Activated CD8-positive, alpha-beta T cell treated with anti-CD3 and anti-CD28 coated beads for 36 hours (primary cell): ENCODE measurements at places on chromosomes 5 and 9. TPM values are rescaled to one million over a fixed set of nuclear protein-coding genes. Genes with fewer than 3 reads are reported as not detected.
A peak's percentile ranks its signal among the peaks of the same experiment; 100 is the strongest.

The KIF20A gene
- 50.7 TPM for total RNA-seq

DNA sequence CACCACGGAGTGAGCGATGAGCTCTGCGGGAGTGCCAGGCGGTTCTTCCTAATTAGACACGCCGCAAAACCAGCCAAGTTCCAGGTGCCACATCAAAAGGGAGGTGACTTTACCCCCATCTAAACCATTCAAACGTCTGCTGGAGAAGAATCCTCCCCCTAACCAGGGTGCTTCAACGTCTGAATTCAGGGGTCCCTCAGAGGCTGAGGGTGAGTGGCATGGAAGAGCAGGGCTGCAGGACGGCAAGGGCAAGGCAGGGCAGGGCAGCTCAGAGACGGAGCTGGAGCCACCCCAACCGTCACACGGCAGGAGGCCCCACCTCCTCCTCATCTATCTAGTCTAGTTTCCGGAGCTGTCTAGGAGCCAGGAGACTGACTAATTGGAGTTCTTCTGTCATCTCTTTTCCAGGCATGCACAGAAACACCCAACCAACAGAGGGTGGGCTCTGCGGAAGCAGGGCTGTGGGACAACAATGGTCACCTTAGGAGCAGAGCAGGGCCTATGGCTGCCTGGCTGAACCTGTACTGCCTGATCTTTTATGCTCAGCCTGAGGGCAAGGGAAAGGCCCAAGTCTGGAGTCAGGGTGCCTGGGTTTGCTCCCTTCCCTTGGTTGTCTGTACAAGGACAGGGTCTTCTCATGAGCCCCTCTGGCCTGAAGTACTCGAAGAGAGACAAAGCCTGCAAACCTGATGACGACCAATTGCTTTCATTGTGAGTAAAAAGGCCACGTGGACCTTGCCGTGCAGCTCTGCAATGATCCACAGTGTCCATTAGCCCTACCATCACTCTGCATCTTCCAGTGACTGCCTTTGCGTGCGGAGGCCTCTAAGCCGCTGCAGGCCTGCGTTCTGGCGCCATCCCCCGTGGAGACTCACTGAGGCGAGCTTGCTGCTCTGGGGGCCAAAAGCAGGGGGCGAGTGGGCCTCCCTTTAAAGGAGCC is 81.0 kb upstream of the SLC25A51 start:
- H3K27ac ChIP-seq, result no peak overlapping the region
- H3K4me3 ChIP-seq, result no peak overlapping the region
- no peaks in the 10 kb centered on the region for H3K27me3 ChIP-seq
- DNase-seq, result no peak
- no peaks in the 10 kb centered on the region for H3K36me3 ChIP-seq
- peaks cover 3% of the 10 kb centered on the region for H3K4me1 ChIP-seq

GRCh38 chr9:6014670-6015270 is 654 bp downstream of the RANBP6 start:
- H3K27ac ChIP-seq, result peak overlapping the region; percentile 97
- H3K27me3 ChIP-seq, result no peaks in the 10 kb centered on the region
- peaks cover 39% of the 10 kb centered on the region for H3K36me3 ChIP-seq
- peaks cover 37% of the 10 kb centered on the region for H3K4me1 ChIP-seq
- DNase-seq, result peak; percentile 26

The SLC25A2 gene
- 0.25 TPM for total RNA-seq

DNA sequence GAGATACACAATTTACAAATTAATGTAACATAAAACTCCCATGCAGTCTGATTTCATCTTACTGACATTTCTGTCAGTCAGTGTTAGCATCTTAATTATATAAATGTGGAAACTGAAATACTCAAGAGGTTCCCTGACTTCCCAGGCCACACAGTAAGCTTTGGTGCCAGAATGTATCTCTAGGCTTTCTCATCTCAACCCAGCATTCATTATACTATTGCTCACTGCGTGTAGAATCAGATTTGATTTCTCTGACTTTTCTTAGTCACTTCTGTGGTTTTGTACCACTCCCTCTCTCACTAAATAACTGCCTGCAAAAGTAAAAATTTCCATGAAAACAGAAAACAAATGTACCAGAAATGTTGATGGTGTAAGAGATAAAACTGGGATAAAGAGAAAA is 31.7 kb upstream of the CDKN2B start:
- H3K4me1 ChIP-seq, result peaks cover 26% of the 10 kb centered on the region
- H3K36me3 ChIP-seq, result no peaks in the 10 kb centered on the region
- no peak overlapping the region for H3K4me3 ChIP-seq
- DNase-seq, result no peak

DNA sequence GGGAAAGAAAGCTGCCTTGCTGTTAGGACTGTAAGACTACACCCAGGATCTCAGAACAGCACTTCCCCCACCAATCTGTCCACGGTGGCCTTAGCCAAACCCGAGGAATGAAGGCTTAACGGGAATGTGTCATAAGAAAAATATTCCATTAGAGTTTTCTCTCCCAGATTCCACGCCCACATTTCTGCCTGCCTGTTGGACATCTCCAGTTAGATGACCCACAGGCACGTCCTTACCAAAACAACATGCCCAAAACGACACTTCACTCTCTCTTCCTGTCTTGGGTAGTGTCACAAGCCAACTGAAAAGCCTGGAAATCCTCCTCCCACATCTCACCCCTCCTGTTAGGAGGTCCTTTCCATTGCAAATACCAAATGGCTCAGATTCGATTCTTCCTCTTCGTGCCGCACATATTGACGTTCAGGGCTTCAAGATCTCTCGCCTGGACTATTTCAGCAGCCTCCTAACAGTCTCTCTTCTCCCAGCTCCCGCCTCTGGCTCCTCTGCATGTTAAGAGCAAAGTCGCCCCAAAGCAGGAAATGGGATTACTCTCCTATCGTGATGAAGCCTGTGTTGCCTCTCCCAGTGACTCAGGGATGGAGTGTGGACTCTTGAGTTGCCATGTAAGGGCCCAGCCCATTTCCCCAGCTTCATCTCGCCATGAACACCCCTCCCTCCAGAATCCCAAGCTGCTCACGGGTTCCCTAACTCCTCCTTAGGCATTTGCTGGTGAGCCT is 159.3 kb downstream of the NR3C1 start:
- DNase-seq, result no peak
- H3K4me3 ChIP-seq, result no peak overlapping the region
- no peak overlapping the region for H3K27ac ChIP-seq
- no peaks in the 10 kb centered on the region for H3K36me3 ChIP-seq

The DRD1 gene
- not detected for total RNA-seq

The PALM2AKAP2 gene
- total RNA-seq, result not detected

DNA sequence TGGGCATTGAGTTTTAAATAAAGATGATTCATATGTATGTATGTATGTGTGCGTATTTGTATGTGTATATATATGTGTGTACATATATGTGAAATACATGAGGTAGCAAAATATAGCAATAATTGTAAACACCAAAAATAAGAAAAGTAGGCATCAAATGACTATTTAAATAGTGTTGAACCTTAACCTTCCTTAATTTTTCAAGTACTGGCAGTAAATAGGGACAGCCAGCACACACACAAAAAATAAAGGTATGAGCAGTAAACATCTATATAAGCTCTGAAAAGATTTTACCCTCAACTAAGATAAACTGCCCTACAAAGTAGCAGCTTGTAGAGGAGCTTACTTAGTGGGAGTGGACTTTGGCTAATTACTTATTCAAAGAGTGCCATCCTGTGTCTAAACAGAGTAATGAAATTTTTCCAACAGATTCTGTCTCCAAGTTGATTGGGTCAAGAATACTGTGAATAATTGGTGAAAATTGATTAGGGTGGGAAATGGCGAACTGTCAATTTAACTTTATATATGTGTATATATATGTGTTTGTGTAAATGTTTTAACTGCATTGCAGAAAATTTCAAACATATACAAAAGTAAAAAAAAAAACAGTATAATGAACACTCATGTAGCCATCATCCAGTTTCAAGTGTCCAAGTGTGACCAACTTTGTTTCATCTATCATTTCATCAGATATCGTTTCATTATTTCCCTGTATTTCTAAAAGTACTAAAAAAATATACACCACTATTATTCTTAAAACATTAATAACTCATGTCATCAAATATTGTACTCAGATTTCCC is 2.0 kb upstream of the ADAMTS6 start:
- H3K4me3 ChIP-seq, result no peak overlapping the region
- DNase-seq, result no peak
- H3K27ac ChIP-seq, result no peak overlapping the region
- H3K27me3 ChIP-seq, result no peaks in the 10 kb centered on the region

The NSD1 gene
- total RNA-seq, result 60.1 TPM

- peak overlapping the region; percentile 46 for H3K27ac ChIP-seq
- H3K4me3 ChIP-seq, result no peak overlapping the region
- peaks cover 64% of the 10 kb centered on the region for H3K36me3 ChIP-seq
- DNase-seq, result no peak
- no peaks in the 10 kb centered on the region for H3K27me3 ChIP-seq
These were observed 54.2 kb downstream of the LMNB1 start for GRCh38 chr5:126831156-126831555.

The MEGF9 gene
- total RNA-seq, result 3.0 TPM

DNA sequence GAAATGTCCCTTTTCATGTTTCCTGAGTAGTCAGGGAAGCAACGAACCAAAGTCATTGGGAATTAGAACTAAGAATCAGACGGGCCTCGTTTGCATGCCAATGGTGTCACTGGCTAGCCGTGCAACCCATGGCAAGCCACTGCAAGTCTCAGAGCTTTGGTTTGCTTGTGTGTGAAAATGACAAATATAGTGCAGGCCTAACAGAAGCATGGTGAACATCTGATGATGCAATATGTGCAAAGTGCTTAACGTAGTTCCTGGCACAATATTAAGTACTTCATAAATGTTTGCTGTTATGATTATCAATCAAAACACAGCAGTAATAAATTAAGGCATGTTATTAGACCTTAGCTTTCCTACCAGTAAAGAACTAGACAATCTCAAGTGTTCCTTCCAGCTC is 118.0 kb upstream of the TRIM32 start:
- no peaks in the 10 kb centered on the region for H3K36me3 ChIP-seq
- H3K4me3 ChIP-seq, result no peak overlapping the region
- H3K27ac ChIP-seq, result no peak overlapping the region

The OCLN gene
- 0.56 TPM for total RNA-seq

The LCP2 gene
- total RNA-seq, result 243 TPM

DNA sequence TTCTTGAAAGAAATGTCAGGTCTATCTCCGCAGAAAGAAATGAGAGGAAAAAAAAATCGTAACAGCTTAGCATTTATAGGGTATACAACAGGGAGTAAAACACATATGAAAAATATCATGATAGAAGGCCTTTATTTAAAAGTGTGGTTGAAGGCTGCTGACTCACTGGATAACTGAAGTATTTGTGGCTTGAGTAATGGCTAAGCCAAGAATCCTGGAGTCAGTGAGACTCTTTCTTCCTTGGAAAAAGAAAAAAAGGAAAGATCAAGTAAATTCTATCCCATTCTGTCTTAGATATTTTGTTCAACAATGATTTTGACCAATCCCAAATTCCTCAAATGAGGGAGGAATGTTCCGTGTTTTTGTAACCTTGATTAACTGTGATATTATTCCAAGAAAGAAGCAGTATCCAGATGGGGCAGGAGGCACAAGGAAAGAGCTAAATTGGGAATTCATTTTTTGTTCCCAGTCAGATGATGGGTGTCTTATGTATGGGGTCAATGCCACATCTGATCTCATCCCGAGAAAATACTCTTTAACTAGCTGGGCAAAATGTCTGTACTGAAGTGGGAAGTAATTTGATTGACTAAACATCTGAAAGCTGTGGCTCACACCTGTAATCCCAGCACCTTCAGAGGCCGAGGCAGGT is 64.3 kb upstream of the MYO10 start:
- no peaks in the 10 kb centered on the region for H3K4me1 ChIP-seq
- H3K27me3 ChIP-seq, result no peaks in the 10 kb centered on the region
- H3K27ac ChIP-seq, result no peak overlapping the region
- no peaks in the 10 kb centered on the region for H3K36me3 ChIP-seq

- no peak overlapping the region for H3K27ac ChIP-seq
- H3K27me3 ChIP-seq, result no peaks in the 10 kb centered on the region
- H3K36me3 ChIP-seq, result no peaks in the 10 kb centered on the region
- DNase-seq, result no peak
These were observed 40.1 kb upstream of the KIAA1958 start for GRCh38 chr9:112446526-112446925.

DNA sequence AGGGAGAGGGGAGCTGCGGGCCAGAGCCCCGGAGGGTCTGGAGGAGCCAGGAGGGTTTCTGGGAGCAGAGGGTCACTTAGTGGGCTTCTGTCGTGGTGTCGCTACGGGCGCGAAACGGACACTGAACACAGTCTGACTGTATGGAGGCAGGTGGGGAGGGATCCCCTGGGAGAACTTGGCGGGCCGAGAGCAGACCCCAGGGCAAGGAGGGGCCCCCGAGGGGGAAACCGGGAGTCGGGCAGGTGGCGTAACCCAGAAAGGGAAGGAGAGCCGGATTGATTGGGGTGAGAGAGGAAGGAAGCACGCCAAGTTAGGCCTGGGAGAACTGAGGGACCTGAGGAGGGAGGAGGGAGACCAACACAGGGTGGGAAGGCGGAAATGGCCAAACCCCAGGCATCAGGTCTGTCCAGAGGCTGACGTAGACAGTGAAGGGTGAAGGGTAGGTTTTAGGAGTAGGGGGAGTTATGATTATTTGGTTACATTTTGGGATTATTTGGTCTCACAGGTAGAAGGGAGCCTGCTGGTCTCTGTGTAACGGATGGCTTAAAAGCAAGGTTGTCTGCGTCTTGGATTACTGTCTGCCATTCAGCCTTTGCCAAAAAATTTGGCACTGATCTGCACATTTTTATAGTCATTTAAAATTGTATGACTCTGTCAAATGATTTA is 3.3 kb upstream of the MSMP start:
- H3K4me1 ChIP-seq, result peaks cover 42% of the 10 kb centered on the region
- peaks cover 16% of the 10 kb centered on the region for H3K36me3 ChIP-seq
- H3K27ac ChIP-seq, result peak overlapping the region; percentile 96
- DNase-seq, result no peak
- peak overlapping the region; percentile 95 for H3K4me3 ChIP-seq
- H3K27me3 ChIP-seq, result no peaks in the 10 kb centered on the region

DNA sequence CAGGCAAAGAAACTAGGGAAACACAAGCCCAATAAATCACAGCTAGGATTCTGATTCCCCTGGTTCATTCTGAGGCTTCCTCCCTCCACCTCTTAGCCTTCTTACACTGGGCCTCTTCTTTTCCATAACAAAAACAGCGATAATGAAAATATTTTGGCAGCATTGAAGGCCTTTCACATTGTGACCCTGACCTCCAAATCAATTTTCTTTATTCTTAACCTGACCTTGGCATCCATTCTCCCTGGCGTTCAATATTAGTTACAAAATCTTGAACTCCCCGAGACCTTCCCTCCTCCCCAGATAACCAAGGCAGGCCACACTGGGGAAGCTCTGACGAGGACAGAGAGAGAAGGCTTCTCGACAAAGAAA is 399.9 kb downstream of the ZSWIM6 start:
- no peak overlapping the region for H3K27ac ChIP-seq
- DNase-seq, result no peak
- H3K27me3 ChIP-seq, result peaks cover 8% of the 10 kb centered on the region
- no peak overlapping the region for H3K4me3 ChIP-seq

- no peak for DNase-seq
- H3K27me3 ChIP-seq, result peaks cover 4% of the 10 kb centered on the region
- H3K4me3 ChIP-seq, result no peak overlapping the region
- H3K4me1 ChIP-seq, result no peaks in the 10 kb centered on the region
- no peak overlapping the region for H3K27ac ChIP-seq
- H3K36me3 ChIP-seq, result no peaks in the 10 kb centered on the region
These were observed 170.0 kb downstream of the FGF18 start for GRCh38 chr5:171589461-171589860.

- no peak for DNase-seq
- no peaks in the 10 kb centered on the region for H3K4me1 ChIP-seq
- H3K4me3 ChIP-seq, result no peak overlapping the region
- no peaks in the 10 kb centered on the region for H3K36me3 ChIP-seq
- no peak overlapping the region for H3K27ac ChIP-seq
- H3K27me3 ChIP-seq, result no peaks in the 10 kb centered on the region
These were observed 13.9 kb downstream of the RAI14 start for GRCh38 chr5:34669931-34670516.
